ENCODE measurements at places on chromosomes 7 and 10.

DNA sequence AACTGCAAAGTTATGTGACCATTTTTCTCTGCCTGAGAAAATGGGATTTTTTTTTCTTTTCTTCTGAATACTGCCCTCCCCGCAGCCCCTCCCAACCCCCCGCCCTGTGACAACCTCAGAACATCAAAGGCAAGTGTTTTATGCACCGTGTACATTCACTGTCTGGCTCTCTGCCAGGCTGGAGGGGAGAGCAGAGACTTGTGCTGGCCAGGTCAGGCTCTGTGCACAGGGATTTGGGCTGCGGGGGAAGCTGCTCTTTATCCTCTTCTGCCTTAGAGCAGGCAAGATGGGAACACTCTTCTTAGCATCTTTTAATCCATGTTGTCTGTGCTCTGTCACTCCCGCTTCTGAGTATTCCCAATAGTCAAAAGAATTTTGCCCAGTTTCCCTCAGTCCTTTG, 195.1 kb downstream of the CCSER2 start:
- no peak for DNase-seq

DNA sequence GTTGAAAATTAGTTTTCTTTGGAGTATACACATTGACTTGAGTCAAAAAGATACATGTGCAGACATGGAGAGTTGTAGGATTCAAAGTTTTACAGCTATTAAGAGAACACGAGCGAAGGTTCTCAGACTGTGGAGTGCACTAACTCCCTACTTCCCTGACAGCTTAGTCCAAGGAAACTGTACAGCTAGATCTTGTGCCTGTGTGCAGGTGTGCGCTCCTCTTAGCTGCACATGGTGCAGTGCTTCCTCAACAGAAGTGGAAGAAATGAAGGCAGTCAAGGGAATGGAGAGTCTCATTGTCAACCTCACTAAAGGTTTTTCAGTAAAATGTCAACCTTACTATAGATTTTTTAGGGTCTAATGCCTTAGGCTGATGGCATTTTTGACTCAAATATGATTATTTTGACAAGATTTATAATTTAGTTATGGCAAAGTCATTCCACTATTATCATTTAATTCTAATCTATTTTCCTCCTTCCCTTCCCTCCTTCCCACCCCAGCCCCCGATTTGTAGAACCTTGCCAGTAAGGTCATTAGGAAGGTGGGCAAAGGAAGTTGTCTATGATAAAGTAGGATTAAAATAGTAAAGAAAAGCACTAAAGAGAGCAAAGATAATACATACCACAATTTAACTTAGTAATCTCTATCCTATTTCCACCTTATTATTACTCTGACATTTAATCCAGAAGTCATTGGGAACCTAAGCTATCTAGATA, 13.6 kb downstream of the PDK4 start:
- no peak for DNase-seq

GRCh38 chr10:107579970-107580369, 415.5 kb upstream of the SORCS1 start:
- no peak for DNase-seq

DNA sequence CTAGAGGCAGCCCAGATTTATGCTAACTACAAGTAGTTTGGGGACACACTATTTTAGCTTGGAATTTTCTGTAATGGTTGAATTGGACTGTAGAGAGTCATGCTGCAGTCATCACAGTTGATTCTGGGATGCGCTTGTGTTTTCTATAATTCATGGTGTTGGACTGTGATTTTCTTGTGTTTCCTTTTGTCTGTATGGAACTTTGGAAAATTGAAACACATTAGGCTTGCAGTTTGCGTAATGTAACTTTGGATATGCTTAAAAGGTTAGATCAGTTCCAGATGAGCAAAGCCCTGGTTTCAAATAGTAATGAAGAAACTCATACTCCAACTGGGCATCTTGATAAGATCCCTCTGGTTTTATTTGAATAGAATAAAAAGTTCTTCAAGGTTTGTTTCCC, 502.2 kb downstream of the ARL4A start:
- no peak for DNase-seq

DNA sequence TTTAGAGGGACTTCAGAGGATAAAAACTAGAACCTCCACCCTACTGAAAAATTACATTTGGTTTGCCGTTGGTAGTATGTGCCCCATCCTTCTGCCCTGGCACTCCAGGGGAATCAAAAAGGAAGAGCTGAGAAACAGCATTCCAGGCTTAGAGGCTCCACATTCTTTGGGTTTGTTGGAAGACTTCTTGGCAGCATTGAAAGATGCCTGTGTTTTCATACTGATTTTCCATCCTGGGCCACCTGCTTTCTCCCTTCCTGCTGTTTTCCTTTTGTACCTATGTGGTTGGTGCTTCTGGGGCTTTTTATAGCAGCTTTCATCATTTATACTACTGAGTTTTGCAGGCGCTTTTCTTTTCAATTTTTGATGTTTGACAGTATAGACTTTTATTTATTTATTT, 61.7 kb downstream of the AUTS2 start:
- no peak for DNase-seq

DNA sequence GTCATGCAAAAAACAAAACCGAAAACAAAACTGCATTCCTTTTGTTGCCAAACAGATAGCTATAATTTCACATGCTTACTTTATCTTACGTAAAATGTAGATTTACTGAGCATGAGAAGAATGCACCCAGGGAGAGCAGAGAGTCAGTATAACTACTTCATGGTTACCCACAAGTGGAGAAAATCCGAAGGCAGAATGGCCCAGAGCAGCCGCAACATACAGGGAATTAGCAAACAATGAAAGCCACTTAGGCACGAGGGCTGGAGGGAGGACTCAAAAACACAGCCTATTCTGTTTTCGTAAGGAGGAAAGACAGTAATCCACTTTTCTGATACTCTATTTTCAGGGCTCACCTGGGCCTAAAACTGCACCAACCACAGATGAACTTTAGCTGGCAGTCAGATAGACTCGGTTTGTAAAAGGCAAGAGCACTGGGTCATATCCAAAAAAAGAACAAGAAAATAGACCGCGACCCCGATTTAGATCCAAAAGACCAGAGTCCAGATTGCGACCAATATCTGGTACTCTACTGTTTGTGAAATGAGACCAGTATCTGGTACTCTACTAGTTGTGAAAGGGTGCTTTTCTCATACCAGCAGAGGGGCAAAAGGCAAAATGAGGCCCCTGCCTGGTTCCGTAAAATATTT, 1.3 kb downstream of the ITPRIP start:
- DNase-seq: no peak

DNA sequence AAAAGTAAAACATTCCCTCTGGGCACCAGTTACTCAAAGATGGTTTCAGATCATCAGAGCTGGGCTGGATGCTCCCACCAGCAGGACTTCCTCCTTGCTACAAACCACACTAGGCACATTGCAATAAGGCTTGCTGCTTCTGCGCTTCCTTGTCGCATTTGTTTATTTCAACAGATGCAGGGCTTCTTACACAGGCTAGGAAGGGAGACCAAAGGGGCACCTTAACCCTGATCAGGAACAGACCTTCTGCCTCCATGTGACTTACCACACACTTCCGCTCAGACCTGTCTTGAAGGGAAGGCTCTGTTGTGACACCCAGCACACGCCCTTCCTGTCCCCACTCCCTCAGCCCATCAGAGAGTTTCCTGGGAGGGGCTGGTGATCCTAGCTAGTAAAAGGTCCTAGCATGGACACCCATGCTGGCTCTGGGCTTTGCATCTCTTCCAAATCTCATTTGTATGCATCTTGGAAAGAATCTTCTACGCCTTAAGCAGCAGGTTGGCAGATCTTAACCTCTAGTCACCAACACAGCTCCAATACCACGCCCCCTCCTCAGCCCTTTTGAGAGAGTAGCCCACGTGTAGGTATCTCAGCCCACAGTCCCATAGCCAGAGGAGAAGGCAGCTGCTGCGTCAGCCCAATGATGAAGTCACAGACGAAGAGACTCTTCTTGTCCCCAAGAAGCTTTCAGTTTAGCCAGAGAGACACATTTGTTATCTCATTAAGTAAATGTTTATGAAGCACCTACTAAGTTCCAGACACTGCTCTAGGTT, 47.1 kb upstream of the SVIL start:
- peak; percentile 32 for DNase-seq

GRCh38 chr10:34374356-34375045, 440.6 kb downstream of the PARD3 start:
- no peak for DNase-seq

- DNase-seq: no peak
Observed at GRCh38 chr10:89440226-89441009, 26.1 kb downstream of the IFIT5 start.

Measured in activated CD4-positive, alpha-beta T cell treated with anti-CD3 and anti-CD28 coated beads for 1 hour (primary cell).